Retina (tissue), 1 donor: ENCODE measurements at places on chromosomes 2 and 18.
A peak's percentile ranks its signal among the peaks of the same experiment; 100 is the strongest.

- no peak for DNase-seq
These were observed 55.7 kb downstream of the CCDC141 start for GRCh38 chr2:178994264-178994663.

- no peak for DNase-seq
These were observed 199.1 kb downstream of the ZFP36L2 start for GRCh38 chr2:43027097-43027873.

DNA sequence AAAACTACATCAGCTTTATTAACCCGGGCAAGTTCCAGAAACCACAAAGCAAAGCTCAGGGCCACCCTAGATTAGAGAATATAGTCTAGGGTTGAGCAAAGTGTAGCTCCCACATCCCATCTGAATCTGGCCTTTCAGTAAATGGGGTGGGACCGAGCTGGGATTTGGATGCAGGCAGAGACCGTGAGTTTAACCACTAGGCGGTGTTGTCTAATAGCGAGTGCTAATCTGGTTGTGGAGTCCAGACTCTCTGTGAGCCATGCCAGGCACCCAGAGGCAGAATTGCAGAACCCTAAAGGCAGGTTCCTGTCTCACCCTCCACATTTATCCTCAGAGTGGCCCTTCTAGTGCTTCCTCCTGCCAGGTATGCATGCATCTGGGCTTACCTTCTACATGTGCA, 435.9 kb downstream of the TSN start:
- DNase-seq: peak; percentile 32

DNA sequence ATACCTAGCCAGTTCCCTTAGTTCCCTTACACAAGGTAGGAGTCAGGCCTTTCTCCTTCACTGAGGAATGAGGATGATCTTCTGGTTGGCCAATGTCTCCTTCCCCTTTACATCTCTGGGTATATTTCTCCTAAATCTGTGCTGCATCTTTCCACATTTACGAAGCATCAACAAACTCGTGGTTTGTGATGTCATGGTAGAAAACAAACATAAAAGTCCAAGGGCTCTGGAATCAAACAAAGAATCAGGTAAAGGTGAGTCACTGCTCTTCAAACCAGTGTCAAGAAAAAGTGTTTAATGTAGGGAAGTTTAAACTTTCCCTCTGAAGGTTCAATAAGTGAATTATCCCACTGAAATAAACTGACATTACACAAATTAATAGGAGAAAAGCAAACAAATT, 122.9 kb downstream of the METTL8 start:
- no peak for DNase-seq

GRCh38 chr2:98564541-98565132, 43.7 kb downstream of the COA5 start:
- no peak for DNase-seq

- peak; percentile 48 for DNase-seq
These were observed 117.9 kb downstream of the PPP1R1C start for GRCh38 chr2:182103526-182103925.

DNA sequence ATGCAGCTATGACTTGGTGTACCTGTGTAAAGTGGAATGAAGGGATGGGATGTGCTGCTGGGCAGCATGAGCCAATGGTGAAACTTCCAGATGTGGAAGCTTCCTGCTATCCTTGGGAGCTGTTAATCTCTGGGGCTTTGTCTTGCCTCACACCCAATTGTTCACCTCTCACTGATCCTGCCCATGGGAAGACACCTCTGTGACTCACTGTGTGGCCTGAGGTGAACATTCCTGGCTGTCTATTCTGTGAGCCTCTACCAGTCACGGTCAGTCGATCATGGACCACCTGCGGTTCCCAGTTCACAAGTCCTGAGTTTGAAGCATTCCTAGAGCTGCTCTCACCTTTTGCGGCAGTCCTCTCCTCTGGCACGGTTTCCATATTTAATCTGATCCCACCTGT, 12.1 kb downstream of the NEURL3 start:
- DNase-seq: no peak

DNA sequence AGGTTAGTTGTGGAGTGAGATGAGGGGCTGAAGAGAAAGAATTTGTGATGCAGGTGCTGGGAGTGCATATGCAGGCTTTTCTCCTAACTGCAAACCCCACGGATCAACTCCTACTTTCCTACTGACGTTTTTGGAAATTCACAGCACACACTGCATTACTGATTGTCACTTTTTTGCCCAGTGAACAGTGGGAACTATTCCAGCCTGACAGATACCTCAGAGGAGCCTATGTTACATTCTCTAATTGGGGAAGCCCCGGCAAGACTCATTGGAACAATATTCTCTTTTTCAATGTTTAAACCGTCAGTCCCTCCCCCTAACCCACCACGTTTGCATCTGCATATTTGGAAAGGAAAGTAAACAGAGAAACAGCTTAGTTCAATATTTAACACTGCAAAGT, 126.2 kb downstream of the DPP4 start:
- no peak for DNase-seq

GRCh38 chr2:27441958-27442919, at the start of gene KRTCAP3:
Gene KRTCAP3 (plus strand): TSS chr2:27442381. CDS start chr2:27442413, 32 bp downstream.
- peak; percentile 65 for DNase-seq

DNA sequence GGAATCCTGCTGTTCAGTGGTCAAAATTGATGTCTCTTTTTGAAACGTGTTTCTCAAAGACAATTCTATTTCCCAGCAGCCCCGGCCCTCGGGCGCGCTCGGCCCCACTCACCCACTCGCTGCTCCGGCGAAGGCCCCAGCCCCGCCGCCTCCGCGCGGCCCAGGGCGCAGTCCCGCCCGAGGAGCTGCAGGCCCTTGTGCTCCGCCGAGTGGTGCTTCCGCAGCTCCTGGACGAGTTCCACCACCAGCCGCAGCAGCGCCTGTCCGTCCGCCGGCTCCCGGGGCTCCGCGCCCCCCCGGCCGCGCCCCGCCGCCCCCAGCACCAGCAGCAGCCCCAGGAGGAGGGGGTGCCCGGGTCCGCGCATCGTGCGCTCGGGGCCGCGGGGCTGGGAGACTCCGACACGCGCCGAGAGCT, 413 bp downstream of the ALKAL2 start:
- DNase-seq: no peak

GRCh38 chr18:60050821-60051220, 151.0 kb downstream of the PMAIP1 start:
- DNase-seq: no peak

GRCh38 chr2:237132799-237133198, 47.1 kb downstream of the COPS8 start:
- DNase-seq: no peak
